ENCODE measurements at places on chromosomes 13 and 19.

- DNase-seq = no peak
Observed at GRCh38 chr19:11203194-11204075, 6.1 kb upstream of the KANK2 start.

DNA sequence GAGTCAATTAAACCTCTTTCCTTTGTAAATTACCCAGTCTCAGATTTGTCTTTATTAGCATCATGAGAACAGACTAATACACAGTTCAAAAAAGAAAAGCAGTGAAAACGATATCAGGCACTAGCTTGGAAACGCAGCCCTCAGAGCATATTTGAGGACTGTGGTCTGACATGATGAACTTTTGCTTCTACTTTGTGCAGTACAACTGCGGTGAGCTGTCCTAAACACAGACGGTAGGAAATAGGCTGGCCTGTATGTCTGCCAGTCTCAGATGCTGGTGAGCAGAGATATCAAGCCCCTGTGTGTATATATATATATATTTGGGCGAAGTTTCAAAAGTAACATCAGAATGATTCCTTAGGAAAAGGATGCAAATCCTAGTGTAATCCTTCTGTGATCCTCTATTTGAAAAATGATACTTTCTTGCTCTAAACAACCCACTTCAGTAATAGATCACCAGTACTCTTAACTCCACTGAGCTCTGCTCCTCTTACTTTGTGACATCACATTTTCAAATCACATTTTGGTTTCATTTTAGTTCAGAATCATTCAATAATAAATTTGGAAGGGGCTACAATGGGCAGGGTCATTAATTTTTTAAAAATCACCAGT is 74.4 kb downstream of the TNFRSF19 start:
- no peak for DNase-seq

DNA sequence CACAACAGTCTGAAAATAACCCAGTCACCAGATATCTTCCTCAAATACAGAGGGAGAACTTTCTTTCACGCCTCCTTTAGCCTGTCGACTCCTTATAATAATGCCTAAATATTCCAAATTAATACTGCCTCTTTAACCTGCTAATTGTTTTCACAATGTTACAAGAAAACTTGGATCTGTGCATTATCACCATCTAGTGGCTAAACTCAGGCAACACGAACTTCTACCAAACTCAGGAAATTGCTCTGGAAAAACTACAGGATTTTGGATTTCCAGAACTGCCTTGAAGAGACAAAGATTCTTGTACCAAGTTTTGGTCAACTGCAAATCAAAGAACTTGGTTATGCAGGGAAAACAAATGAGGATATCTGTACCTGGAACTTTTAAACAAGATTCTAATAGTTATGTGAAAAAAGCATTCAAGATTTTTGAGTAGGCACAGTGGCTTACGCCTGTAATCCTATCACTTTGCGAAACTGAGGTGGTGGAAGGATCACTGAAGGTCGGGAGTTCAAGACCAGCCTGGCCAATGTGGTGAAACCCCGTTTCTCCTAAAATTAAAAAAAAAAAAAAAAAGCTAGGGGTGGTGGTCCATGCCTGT is 10.8 kb downstream of the CLN5 start:
- no peak for DNase-seq

DNA sequence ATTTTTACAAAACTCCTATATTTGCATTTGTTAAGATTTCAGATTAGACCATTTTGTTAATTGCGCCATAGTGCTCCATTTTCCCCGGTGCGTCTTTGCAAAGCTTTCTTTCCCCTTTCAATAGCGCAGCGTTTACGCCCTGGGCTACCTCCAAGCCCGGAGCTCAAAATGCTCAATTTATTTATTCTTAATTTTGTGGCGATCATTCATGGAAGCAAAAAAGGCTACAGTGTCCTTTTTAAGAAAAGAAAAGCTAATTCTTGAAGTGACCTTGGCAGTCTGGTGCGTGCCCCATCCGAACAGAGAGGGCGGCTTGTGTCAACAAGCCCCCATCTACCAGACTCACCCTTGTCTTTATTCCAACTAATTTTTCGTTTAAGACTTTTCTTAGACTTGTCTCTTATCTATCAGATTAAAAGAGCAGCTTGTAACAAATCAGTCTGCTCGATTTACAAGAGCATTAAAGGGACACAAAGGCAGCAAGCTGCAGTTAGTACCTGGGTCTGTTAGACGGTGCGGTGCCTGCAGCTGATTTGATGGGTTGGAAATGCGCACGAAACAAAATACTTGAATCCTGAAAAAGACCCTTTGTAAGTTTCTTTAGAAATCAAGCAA is 30.1 kb downstream of the GSX1 start:
- no peak for DNase-seq

GRCh38 chr19:35373492-35373891 is 2.6 kb downstream of the GPR42 start:
- no peak for DNase-seq

GRCh38 chr13:113148940-113149503 is 9.4 kb upstream of the PROZ start:
- no peak for DNase-seq

- DNase-seq = no peak
Observed at GRCh38 chr19:2223959-2224358, 12.2 kb downstream of the PLEKHJ1 start.

- DNase-seq = no peak
Observed at GRCh38 chr13:76620036-76620435, 266.2 kb downstream of the KCTD12 start.

DNA sequence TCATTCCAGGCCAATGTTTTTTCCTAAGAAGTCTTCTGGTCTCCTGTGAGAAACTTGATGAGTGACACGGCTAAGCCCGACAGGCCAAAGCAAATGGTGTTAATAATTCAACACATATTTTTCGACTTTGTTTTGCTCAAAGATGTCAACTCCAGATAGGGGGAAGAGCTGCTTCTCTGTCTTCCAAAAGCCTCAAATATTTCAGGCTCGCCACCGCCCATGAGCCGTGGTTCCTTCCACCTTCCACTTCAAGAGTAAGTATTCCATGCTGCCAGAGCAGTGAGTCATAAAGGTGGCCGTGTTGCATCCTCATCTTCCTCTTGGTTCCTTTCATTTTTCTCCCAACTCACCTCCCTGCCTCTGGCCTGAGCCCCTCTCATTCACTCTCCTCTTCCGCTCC is 272.6 kb downstream of the EFNB2 start:
- no peak for DNase-seq

GRCh38 chr13:71219698-71220415 is 647.1 kb downstream of the DACH1 start:
- DNase-seq = no peak

- DNase-seq = no peak
Observed at GRCh38 chr13:40208517-40208916, 457.9 kb downstream of the FOXO1 start.

- DNase-seq = no peak
Observed at GRCh38 chr13:78607409-78608251, 4.3 kb upstream of the POU4F1 start.

- no peak for DNase-seq
Observed at GRCh38 chr13:31043957-31044356, 111.5 kb downstream of the TEX26 start.

Measured in stimulated activated CD8-positive, alpha-beta memory T cell treated with anti-CD3 and anti-CD28 coated beads, Interleukin-12 subunit alpha, Interleukin-12 subunit beta, amount 100 ng/mL, for 4 hours (primary cell).